ENCODE measurements at places on chromosomes 6 and 20.

DNA sequence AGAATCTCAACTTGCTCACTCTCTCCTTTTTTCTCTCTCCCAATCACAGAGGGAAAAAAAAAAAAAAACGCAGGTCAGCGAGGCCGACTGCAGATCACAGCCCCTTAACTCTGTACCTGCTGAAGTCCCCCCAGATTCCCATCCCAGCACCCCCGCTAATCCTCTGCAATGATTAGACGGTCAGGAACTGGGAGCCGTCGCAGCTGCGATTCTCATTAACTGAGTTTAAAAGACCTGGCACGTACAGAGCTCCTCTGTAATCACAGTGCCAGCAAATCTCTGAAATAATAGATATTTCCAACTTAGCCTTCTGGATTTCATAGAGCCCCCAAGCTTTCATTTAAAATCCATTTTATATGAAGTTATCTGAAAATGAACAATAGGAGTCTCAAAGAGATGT lies 84.4 kb downstream of the ANKRD60 start:
- DNase-seq = no peak

DNA sequence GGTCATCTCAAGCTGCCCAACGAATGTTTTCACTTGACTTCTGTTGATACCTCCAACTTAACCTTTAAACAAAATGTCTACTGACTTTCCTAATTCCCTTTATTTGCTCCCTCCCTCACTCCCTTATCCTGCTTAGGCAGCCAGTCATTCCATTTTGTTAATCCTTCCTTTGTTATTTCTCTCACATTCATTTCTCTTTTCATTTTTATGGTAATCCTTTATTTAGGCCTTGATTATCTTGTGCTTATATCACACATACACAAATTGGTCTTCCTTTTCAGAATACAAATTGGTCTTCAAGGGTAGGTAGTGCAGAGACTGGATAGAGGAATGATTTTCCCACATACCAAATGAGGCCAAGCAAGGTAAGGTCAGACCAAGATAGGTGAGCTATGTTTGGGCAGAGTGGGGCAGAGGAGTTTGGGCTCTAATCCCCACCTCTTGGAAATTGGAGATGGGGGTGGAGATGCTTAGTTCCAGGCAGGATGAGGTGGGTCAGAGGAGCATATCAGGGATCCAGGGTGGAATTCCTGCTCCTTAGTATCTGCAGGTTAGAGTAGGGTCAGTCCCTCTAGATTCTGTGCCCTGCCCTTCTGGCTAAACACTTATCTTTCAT lies 2.0 kb upstream of the SPACA1 start:
- DNase-seq = no peak

DNA sequence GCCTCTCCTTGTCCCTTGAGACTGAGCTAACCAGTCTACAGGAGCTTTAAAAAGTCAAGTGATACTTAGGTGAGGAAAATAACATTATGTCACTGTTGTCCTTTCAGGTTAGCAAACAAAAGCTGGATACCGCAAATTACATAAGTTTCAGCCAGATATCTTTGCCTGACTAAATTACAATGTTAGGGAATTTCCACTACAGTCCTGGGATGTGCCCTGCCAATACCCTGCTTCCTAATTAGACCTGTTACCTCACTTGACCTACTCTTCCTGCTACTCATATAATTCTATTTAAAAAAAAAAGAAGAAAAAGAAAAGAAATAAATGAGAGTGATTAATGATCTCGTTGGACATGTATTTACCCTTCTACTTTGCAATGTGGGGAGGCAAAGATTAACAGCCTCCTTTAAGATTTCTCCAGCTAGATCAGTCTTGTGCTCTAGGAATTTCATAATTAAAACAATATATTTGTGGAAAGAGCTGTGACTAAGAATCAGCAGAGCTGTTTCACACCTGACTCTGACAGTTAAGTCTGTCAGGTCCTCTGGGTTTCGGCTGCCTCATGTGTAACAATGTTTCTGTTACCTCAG lies 318.9 kb downstream of the HDGFL1 start:
- no peak for DNase-seq

DNA sequence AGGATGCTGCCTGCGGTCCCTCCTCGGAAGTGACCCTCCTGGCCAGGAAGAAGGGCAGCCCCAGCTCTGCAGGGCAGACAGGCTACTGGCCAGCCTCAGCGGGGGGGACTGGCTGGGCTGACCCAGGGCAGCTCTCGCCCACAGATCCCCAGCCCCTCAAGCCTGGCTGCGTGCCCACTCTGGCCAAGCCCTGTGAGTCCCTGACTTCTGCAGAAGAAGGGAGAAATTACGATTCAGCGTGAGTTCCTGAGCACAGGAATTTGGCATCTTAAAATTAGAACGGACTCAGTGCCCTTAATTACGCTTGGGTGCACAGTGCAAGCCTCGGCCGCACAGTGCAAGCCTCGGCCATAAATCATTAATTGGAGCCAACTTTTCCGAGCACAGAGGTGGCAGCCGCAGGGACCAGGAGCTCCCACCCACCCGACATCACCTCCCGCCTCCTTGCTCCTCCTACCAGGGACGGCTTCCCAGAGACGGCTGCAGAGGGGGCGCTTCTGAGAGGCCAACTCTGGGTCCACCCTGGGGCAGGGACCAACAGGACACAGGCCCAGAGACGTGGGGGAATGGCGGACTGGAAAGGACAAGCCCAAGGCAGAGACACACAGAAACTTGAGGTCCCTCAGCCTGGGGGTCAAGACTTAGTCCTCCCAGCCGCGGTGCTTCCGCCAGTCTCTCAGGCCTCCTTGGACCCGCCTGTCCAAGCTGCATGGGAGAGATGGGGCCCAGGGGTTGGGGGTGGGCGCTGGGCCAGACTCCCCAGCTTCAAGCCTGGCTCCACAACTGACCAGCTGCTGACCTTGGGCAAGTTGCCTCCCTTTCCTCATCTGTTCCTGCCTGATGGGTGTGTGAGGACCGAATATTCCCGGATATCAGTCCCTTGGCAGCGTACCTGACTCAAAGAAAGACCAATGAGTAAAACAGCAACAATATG lies 165.4 kb downstream of the TAF4 start:
- no peak for DNase-seq

DNA sequence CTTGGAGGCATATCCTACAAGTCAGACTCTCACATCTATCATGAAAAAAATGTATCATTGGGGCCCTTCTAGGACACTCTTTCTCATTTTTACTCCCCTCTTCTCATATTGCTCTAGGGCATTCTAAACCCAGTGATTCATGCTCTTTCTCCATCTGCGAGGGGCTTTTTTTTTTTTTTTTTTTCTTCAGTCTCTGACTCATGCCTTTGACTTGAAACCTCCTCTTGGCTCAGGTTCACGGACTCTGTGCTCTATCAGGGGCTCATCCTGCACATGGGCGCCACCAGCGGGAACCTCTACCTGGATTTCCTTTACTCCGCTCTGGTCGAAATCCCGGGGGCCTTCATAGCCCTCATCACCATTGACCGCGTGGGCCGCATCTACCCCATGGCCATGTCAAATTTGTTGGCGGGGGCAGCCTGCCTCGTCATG lies 17.8 kb downstream of the SLC22A1 start:
- DNase-seq = no peak

- no peak for DNase-seq
Measured at GRCh38 chr6:87922196-87922946, 125.3 kb upstream of the SPACA1 start.

GRCh38 chr6:12916420-12917136 lies 200.0 kb downstream of the PHACTR1 start:
- no peak for DNase-seq

- DNase-seq = no peak
Measured at GRCh38 chr6:1627827-1628560, 18.3 kb downstream of the FOXC1 start.

DNA sequence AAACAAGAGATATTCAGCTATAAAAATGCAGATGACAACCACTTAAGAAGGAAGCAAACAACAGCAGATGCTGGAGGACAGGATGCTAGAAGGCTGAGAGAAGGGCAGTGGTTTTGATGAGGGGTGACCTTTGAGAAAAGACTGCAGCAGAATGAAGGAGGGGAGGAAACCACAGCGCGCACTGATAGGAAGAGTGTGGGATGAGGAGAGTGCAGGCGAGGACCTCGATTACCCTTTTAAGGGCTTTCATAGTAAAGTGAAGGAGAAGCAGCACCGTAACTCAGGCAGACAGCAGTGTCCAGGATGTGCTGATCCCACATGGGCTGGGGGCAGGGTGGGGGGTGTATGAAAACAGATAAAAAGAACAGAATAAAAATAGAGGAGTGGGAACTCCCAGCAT lies 19.2 kb downstream of the ZBTB2 start:
- no peak for DNase-seq

DNA sequence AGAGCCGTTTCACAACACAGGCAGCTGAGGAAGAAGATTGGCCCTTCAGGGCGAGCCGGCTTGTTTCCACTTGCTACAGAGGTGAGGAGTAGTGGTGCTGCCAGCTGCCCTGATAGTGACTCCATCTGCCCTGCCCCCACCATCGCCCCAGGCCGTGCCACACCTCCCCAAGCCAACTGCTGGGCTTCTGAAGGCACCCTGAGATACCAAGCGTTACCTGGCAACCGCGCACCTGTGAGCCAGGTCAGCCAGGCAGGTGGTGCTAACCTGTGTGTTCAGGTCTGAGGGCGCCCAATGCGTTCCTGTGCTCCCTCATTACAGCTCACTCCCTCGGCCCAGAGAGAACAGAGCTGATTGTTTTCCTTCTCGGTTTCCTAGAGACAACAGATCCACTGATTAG lies 299.1 kb upstream of the ID4 start:
- DNase-seq = no peak

- no peak for DNase-seq
Measured at GRCh38 chr20:7656687-7657467, 283.4 kb downstream of the HAO1 start.

DNA sequence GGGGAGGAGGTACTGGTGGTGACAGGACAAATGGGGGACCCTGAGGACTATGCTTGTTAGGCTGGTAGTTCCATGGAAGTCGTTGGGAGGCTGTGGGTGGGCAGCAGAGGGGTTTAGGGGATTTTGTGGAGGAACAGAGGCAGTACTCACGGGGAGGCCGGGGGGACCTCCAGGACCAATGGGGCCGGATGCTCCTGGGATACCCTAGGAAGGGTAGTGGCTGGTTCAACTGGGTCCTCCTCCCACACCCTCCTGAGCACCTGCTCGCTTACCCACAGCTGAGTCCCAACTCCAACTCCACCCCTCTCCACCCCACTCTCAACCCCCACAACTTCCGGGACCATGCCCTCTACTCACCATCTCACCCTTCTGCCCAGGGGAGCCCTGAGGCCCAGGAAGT lies 25.9 kb downstream of the COL11A2 start:
- no peak for DNase-seq

- DNase-seq = no peak
Measured at GRCh38 chr6:9467741-9468140, 947.1 kb downstream of the TFAP2A start.
